ENCODE measurements at places on chromosomes 7 and 10.

DNA sequence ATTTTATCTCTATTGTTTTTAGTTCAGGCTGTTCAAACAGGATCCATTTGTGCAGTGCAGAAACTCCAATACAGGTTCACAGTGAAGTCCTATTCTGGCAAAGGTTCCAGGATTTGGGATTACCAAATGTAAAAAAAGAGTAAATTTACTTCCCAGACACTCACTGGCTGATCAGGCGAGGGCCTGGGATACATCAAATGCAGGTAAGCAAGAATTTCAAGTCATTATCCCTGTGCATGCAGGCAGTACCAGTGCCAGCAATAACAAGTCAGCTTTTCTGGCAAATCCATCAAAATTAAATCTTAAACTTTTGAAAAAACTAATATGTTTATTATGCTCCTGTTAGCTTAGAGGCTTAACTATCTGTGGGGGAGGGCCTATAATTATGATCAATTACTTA, 6.3 kb downstream of the CDK6 start:
- DNase-seq: no peak

GRCh38 chr7:96315125-96315512, 6.8 kb downstream of the SLC25A13 start:
- DNase-seq: no peak

- no peak for DNase-seq
Observed at GRCh38 chr7:155741805-155742204, 70.5 kb downstream of the SHH start.

GRCh38 chr7:43758822-43759683, 573 bp downstream of the BLVRA start:
- peak; percentile 20 for DNase-seq

DNA sequence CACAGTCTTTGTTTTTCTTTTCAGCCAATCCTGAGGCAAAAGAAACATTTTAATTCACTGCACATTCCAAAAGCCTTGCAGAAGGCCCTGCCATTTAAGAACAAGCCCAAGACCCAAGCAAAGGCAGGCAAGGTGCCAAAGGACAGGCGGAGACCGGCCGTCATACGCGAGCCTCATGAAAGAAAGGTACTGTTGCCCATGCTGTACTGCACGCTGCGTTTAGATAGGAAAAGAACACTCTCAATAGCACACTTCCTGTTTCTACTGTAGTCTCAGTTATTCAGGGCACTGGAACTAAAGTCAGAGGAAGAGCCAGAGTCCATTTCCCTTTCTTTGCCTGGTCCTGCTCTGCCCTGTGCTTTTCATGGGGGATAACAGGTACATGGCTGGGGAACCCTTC, 47.6 kb downstream of the BMS1 start:
- no peak for DNase-seq

- no peak for DNase-seq
Observed at GRCh38 chr7:116999311-116999710, 46.0 kb downstream of the ST7 start.

DNA sequence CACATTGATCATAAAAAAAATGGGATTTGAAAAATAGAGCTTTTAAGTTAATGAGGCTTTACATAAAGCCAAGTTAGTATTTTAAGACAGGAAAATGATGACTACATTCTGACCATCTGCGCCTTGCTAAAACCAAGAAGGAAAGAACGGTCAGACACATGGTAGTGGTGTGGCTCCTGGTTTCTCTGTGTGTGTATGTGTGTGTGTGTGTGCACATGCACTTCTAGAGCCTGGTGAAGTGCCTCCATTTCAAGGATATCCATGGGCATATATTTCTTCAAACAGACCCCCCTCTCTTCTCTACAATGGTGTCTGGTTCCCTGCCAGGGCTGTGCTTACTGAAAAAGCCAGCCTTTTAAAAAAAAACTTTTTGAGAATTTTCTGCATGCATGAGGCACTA, 80.9 kb downstream of the FRMPD2 start:
- no peak for DNase-seq

DNA sequence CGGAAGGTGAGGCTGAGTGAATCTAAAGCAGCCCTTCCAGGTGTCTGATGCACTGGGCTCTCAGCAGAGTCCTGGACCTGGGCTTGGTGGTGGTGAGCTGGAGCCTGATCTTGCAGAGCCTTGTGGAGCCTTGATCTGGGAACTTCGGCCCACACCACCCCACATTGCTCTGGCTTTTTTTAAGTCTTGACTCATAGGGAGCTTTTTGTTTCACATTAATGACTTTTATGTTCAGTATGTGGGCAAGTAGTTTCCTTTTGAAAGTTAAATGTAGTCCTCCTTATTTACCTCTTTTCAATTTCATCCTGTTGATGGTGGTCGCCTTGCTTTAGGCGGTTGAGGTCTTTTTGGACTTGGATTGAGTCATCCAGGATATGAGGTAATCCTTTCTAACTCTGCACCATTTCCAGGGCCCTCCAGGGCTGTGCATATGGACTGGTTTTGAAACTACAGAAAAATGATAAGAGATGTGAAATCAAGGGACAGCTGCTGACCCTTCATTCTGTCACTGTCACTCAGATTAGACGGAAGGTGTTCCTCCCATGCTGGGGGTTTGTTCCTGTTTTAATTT, 2.9 kb upstream of the NRAP start:
- DNase-seq: no peak

DNA sequence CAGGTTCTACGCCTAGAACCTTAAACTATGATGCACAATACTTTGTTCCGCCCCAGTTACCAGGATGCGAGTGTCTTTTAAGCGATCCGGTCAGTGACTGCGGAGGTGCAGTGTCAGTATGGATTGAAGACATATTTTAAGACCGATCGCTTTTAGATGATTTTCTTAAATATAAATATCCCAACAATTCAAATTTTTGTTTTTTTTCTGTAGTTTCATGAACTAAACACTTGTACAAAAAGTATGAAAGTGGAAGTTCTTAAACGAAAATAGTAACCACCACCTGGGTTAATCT, 835 bp downstream of the COMMD3 start:
- DNase-seq: no peak

GRCh38 chr10:121579656-121580055, 18.6 kb downstream of the FGFR2 start:
- DNase-seq: no peak

GRCh38 chr7:17105701-17106100, 192.8 kb upstream of the AHR start:
- DNase-seq: no peak

DNA sequence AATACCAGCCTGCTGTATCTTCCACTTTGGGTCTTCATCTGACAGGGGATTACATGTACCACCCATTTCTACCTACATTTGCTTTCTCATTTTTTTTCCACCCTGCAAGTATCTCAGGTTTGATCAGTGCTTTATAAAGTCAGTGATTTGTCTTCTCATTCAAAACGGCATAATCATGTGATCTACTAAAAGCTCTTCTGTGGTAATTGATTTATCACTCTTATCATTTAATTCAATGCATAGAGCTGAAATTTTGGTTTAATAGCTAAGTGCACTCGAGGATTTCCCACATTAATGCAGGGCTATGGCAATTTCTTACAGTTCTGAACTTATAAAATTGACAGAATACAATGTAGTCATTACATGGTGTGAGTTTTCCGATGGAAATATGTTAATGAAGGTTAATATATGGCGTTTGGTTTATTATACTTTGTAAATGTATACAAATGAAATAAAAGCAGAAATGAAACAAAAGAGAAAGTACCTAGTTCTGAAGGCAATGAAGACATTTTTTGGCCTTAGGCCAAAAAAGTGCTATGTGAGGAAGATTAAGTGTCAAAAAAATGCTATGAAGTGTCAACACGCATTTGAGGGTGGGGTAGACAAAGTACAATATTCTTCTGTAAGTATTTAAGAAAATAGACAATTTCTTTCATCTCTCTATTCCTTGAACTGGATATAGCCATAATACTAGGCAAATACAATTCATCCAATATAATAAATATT, 457.3 kb downstream of the ETV1 start:
- no peak for DNase-seq

- no peak for DNase-seq
Observed at GRCh38 chr10:126945351-126946030, 40.3 kb downstream of the DOCK1 start.

- DNase-seq: no peak
Observed at GRCh38 chr7:81140775-81141174, 221.9 kb upstream of the SEMA3C start.
